ENCODE measurements at places on chromosomes 16 and 17.

DNA sequence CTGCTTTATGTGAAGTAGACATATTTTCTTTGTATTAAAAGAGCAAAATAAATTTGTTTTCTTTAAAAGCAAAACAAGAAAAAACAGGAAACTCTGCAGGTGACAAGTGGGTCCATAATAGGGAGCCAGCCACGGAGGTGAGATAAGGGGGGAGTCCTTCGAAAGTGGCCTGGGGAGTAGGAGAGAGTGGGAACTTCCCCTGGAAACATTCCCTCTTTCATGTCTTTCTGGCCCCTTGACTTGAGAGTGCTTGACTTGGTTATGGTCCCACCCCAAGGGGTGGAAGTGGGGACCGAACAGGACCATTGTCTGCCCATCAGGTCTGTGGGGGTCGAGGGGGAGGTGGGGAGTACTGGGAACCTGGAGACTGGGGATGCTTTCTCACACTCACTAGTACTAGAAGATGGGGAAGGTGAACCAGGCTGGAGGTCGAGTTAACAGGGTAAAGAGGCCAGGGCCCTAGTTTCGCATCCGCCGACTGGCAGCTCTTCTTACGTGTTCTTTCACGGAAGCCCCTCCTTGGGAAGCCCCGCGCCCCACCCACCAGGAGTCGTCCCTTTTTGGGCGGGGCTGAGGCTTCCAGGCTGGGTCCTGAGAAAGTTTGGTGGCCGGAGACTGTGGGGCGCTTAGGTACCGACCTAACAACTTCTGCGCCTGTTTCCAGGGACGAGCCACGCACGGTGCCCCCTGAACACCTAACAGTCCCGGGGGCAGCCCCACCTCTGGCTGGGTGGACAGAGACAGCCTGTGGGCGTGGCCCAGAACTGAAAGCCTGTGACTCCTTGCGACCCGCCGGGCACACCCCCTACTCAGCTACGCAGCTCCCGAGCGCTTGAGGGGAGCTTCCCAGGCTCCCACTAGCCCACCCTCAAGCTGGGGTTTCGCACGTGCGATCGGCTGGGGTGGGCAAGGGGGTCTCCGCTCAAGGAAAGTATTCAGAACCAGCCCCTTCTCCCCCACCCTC, 790 bp downstream of the TRADD start:
- DNase-seq = no peak

DNA sequence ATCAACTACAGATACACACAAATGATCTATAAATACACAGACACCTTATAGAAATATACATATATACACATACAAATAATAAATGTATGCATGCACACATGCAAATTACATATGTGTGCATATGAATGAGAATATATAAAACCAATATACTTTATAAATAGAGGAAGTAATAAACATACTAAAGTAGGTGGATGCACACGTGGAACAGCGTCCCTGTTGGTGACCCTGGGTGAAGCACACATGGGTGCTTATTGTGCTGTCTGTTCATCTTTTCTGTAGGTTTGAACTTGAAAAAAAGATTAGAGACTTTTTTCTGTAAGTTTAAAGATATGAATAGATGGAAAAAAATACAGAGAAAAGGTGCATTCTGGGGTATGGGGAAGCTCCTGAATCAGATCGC, 111.3 kb downstream of the SDR42E1 start:
- no peak for DNase-seq

- no peak for DNase-seq
Measured at GRCh38 chr16:47323241-47323640, 137.6 kb downstream of the ITFG1 start.

DNA sequence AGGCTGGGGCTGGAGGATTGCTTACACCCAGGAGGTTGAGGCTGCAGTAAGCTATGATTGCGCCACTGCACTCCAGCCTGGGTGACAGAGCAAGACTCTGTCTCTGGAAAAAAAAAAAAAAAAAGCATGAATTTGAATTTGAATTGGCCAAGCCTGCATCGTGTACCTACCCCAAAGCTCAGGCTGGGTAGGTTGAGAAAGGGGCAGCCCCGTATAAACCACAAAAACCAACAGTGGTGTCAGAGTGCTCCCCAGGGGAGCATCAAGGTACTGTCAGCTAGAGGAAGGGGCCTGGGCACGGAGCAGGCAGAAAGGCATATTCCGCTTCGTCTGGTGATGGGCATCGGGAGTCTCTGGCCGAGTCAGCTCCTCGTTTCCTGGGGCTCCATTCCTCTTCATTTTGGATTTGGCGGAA, 40.9 kb downstream of the RAP1GAP2 start:
- no peak for DNase-seq

DNA sequence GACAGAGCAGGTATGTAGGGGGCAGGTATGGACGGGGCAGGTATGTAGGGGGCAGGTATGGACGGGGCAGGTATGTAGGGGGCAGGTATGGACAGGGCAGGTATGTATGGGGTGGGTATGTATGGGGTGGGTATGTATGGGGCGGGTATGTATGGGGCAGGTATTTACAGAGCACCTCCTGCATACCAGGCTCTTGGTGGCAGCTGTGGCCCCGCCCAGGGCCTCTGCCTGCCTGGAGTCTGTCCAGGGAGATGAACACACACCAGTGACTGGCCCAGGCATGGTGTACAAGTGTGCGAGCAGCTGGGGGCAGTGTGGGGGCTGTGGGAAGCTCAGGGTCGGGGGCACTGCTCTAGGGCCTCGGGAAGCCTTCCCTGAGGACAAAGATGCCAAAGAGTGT, 4.4 kb downstream of the RPL3L start:
- DNase-seq = no peak

GRCh38 chr16:351804-352520, 561 bp downstream of the AXIN1 start:
- no peak for DNase-seq

GRCh38 chr16:74999219-74999608, 390 bp downstream of the ZNRF1 start:
- DNase-seq = no peak

DNA sequence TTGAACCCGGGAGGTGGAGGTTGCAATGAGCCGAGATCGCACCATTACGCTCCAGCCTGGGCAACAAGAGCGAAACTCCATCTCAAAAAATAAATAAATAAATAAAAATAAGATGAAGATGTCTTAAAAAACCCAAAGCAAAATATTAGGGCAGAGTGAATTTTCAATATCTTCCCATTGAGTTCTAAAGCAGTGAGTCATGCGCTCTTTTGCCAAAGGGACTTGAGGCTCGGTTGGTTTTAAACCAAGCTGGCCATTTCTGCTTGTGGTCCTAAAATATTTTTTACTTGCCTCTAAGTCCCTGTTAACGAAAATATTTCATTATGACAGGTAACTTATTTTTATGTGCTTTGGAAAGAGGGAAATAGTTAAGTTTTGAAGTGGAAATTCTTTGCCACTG, 4.7 kb downstream of the PAFAH1B1 start:
- DNase-seq = no peak

DNA sequence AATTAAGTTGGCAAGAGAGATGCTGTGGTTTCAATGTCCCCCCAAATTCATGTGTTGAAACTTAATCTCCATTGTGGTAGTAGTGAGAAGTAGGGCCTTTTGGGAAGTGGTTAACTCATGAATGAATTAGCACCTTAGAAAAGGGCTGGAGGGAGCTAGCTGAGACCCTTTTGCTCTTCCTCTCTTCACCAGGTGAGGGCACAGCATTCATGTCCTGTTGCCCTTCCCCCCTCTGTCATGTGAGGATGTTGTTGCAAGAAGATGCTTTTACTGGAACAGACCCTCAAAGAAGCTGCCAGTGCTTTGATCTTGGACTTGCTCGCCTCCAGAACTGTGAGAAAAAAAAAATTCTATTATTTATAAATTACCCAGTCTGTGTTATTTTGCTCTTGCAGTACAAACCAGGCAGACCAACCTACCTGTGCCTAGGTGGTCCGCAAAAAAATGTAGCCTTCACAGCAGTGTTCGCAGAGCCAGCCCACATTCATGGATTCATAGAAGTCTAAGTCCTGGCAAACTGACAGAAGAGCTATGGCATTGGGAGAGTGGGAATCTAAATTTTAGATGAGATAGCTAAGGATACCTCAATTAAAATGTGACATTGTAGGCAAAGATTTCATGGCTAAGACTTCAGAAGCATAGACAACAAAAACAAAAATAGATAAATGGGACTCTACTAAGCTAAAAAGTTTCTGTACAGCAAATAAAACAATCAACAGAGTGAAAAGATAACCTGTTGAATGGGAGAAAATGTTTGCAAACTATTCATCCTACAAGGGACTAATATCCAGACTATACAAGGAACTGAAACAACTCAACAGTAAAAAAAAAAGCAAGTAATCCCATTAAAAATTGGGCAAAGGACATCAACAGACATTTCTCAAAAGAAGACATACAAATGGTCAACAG, 32.0 kb upstream of the ABCA5 start:
- DNase-seq = no peak

DNA sequence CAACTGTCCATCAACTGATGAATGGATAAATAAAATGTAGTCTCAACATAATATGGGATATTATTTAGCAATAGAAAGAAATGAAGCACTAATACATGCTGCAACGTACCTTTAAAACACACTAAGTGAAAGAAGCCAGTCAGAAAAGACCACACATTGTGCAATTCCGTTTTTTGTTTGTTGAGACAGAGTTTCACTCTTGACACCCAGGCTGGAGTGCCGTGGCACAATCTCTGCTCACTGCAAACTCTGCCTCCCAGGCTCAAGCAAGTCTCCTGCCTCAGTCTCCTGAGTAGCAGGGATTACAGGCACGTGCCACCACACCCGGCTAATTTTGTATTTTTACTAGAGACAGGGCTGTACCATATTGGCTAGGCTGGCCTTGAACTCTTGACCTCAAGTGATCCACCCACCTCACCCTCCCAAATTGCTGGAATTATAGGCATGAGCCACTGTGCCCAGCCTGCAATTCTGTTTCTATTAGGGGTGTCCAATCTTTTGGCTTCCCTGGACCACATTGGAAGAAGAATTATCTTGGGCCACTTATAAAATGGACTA, 40.1 kb downstream of the SCNN1B start:
- DNase-seq = no peak

- no peak for DNase-seq
Measured at GRCh38 chr16:14353340-14353739, 276.7 kb downstream of the PARN start.

DNA sequence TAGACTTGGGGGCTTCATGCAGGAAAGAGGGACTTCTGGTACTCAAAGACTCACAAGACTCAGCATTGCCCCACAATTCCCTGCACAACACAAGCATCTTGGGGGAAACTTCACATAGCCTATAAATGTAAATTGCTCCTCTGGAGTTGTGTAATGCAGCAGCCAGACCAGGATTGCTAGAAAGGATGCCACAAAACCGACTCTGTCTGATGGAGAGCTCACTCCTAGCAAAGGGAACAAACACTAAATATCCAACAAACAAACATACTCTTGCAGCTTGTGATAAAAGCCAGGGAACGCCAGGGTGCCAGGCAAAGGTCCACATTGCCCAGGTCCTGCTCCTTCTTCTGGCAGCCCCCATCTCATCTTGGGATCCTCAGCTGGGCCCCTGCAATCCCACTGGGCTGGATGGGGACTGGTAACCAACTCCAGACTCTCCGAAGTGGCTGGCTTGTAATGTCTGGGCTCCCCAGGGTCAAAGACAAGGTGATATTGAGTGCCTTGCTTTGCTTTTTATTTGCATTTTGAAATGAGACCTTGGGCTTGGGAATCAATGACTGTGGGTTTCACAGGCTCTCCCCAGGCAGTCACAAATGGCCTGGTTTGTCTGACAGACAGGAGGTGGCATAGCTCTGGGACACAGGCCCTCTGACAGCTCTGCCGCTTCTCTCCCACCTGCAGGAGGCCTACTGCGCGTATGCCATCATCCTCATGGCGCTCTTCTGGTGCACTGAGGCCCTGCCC, 15.3 kb downstream of the SLC13A2 start:
- DNase-seq = no peak

GRCh38 chr17:69047368-69048263, 13.1 kb downstream of the ABCA9 start:
- no peak for DNase-seq

- no peak for DNase-seq
Measured at GRCh38 chr16:54118846-54119245, 167.7 kb downstream of the IRX3 start.

DNA sequence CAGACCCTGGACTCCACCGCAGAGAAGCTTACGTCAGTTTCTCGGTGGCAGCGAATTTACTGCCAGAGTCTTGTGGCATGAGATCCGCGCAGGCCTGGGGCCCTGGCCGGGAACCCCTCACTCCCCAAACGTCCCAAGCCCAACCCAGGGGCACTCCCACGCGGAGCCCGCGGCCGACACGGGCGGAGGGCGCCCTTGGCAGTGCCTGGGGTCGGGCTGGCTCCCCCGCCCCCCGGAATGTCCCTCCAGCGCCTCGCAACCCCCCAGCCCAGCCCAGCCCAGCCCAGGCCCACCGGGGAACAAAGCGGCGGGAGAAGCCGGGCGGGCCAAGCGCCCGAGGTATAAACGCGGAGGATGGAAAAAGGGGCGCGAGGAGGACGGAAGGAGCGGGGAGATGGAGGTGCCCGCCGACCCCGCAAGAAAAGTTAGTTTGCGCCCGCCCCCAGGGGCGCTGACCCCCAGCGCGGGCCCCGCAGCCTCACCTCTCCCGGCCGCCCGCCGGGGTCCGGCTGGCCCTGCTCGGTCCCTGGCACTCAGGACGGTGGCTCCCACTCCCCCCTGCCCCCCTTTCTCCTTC, 330 bp downstream of the CASKIN2 start:
- no peak for DNase-seq

- DNase-seq = no peak
Measured at GRCh38 chr16:23524886-23525285, 14.6 kb upstream of the GGA2 start.

- DNase-seq = no peak
Measured at GRCh38 chr16:85624646-85625045, 11.5 kb downstream of the GSE1 start.

GRCh38 chr16:46812781-46813540, 18.0 kb downstream of the C16orf87 start:
- no peak for DNase-seq

DNA sequence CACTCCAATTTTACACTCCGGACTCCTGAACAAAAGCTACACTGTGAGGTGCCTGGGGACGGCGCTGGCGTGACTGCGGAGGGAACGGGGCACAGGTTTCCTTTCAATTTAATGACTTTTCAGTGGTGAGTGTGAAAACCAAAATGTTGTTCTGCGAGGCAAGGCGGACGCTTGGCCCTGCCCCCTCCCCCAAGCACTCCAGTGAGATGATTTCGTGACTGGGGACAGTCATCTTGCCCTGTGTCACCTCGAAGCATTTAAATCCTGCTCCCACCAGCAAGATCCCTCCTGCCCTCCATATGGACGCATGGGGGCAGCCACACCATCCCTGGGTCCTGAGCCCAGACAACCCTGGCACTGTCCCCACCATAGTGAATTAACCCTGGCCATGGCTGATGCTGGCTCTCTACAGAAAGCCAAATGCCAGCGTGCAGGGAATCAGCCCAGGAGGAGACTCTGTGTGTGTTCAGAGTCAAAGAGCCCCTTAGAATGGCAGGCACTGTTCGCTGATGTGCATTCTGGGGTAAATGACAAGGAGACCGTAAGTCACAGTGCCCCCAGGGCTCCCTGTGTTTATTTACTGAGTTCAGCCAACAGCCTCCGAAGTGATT, 41.0 kb downstream of the C16orf95 start:
- DNase-seq = no peak

GRCh38 chr16:11797957-11798299, 870 bp upstream of the ZC3H7A start:
- DNase-seq = no peak

- DNase-seq = no peak
Measured at GRCh38 chr16:84841787-84842300, 22.1 kb downstream of the CRISPLD2 start.
